Fibroblast of mammary gland (primary cell): ENCODE measurements at places on chromosomes 7 and 10.
A peak's percentile ranks its signal among the peaks of the same experiment; 100 is the strongest.

GRCh38 chr7:158933468-158934139, 77.2 kb downstream of the DYNC2I1 start:
- DNase-seq, result no peak

DNA sequence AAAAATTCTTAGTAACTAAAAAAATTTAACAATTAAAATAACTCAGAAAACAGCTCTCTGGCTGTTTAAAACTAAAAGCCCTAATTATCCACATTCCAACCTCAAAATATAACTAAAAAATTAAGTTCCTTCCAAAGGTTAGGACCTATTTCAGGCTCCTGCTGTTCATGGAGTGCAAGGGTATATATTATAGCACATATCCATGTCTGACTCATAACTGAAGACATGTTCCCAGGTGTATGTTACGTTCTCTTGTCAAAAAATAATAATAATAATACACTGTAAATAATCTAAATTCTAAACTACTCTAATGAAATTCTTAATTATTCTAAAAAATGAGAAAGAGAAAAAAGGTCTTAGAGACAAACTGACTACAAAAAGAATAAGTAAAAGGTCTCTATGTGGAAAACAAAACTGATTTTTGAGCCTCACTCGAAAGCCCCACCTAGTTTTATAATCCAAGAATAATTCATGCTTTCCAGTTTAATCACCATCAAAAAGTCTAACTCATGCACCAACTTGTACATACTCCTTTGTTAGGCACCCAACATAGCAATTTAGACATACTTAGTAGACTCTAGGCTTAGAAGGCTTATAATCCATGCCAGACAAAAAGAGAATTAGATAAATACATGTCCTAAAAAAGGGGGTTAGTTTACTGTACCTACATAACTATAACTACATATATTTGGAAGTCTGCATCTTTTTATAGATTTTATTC, 171.4 kb downstream of the KMT2E start:
- DNase-seq, result no peak

- DNase-seq, result no peak
Measured at GRCh38 chr7:14740606-14741005, 161.9 kb downstream of the DGKB start.

DNA sequence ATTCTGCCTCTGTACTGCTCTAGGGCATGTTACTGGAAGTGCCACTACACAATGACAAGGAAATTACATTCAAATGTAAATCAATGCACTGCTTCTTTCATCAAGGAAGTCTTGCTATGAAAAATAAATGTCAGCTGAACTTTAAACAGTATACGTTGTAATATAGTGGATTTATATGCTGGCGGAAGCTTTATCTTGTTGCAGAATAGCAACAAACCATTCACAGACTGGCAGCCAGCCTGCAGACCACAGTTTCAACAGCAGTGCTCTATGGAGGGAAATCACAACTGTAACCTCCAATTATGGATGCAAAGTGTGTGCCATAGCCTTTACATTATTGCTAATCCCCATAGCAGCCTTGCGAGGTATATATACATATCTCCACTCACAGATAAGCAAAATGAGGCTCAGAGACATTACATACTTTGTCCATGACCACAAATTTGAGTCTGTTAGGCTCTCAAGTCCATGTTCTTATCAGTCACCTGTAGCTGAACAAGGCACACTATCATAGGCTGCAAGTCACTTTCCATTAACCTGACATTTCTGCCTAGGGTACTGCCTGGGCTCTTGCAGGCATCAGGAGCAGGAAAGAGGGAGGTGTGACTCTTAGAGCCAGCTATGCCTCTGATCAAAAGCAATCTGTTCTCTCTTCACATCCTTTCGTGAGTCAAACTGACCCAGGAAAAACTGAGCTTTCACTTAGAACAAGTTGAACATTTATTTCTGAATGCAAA, 22.6 kb downstream of the COL28A1 start:
- DNase-seq, result no peak

DNA sequence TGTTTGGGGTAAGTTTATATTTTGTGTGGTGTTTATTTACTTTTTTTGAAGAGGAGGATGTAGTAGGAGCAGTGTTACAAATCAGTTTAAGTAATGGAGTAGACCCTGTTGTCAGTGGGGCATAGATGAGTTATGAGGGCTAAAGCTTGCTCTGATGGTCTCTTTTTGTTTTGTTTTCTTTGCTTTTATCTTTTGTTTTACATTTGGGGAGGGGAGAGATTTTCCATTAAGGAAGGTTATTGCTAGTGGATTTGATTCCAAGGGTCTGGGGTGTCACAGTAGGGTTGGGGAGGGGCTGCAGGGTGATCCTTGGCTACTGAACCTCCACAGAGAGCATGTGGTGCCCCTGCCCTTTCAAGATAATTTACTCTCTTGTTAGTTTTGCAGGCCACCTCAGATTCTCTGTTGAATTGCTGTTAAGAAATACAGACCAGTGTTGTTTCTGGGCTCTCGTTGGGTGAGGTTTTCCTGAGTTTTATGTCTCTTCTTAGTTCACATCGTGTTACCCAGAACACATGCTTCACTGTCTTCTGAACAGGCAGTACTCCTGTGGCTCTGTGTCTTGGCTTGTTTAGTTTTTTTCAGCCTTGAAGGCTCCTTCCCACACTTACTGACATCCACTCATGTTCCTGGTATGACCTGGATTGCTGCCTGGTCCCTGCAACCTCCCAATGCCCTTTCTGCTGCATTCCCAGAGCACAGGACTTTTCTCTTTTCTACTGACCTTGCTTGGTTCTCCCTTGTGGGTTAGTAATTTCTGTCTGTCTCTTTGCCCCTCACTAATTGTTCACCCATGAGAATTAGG, 4.2 kb downstream of the KIFBP start:
- peak; percentile 96 for DNase-seq

GRCh38 chr7:18948521-18948920, 168.9 kb downstream of the TWIST1 start:
- DNase-seq, result no peak

DNA sequence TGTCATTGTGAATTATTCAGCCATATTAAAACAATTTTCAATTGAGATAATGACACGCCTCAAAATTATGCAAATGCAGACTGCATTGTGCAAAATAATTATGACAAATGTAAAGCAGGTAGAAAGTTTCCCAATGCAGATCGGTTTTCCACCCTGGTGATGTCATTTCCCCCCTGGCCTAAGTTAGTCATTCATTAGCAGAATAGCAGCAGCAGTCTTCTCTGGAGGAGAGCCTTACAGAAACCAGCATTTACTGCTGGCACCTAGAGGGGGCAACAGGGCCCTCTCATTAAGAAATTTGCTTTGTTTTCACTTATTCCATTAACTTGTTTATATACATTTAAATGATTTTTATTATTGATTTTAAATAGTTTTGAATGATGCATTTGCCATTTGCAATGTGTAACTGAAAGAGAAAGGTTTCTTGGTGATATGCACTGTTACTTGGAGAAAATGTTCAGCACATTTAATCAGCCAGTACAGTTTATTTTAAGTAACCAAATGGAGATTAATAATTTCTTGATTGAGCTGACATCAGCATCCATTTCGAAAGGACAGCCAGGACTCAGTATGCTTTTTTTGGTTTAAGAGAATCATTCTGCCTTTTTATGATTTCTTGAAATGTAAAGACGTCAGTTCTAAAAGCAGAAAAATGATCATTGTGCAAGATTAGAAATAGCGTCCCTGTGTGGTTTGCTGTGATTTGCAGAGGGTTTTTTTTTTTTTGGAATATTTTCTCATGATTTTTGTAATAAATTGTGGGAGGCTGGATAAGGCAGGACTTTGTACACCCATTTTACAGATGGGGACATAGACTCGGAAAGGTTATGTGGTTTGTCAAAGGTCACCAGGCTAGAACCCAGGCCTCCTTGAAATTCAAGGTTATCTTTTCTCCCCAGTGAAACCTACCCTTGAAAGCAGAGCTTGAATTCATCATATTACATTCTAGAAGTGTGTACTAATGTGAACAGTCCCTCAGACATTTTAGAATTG, 3.5 kb downstream of the ARID5B start:
- DNase-seq, result peak; percentile 90

- DNase-seq, result no peak
Measured at GRCh38 chr7:51075681-51076580, 240.7 kb downstream of the COBL start.

DNA sequence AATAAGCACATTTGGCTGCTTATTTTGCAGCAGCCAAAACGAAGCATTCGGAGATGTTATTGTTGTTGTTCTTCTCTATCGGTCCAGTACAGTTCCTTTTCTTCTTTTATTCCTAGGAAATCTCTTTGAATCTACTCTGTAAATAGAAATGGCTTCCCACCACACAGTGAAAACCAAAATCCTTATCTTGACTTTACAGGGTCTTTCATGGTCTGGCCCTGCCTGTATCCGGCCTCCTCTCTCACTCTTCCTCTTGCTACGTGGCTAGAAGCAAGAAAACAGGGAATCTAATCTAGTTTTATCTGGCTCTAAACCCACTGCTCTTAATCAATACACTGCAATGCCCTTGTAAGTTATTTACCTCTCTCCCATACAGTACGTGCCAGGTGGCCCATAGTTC, 926.0 kb upstream of the C7orf33 start:
- no peak for DNase-seq

DNA sequence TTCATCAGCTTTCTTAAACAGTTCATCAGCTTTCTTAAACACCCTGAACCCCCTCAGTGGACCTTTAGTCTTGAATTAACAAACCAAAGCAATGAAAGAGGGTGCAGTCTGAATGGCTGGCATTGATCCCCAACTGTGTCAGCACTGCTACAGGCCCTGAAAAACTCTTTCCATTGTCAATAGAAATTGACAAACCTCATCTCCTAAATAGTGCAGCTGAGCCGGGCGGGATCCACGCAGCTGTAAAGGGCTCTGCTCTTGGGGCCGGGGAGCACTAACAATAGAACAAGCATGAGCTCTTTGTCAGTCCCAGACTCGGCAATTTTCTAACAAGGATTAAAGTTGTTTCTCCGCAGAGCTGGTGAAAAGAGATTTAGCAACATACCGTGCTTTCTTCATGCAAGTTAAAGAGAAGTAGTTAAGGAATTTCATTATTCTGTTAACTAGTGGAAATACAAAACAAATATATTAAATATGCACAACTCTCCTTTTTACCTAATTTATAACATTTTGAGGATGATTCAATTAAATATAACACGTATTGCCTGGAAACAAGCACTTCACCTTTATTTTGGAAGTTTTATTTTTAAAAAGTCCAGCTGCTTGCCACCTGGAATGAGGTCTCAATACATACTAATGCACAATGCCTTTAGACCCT, 24.7 kb upstream of the FEZF1 start:
- DNase-seq, result no peak

GRCh38 chr10:71083716-71083975, 128.7 kb upstream of the UNC5B start:
- no peak for DNase-seq

GRCh38 chr10:117137031-117137910, 799 bp downstream of the VAX1 start:
- no peak for DNase-seq

DNA sequence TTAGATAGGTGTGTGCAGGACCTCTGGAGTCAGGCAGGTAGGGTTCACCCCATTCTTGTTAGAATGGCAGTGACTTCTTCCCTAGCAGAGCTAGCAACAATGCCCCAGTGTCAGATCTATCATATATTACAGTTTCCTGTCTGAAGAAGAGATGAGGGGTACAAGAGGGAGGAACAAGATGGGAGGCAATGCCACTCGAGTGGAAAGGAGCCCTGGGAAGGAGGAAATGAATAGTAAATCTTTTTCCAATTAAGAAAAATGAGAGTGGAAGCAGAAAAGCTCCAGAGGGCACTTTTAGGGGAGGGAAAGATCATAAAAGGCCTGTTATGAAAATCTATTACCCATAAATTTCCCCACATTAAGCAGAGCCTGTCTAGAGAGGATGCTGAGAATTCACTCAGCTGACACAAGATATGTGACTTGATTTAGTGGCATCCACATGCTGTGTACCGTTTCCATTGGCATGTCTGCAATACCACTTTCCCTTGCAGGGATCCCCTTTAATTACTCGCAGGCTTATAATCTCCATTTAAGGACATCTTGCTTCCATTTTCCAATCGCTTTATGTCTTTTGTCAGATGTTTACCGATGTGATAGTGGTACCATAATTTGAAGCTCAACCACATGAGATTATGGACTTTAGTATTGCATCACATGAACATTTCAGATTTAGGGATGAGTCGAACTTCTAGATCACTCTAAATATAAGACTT, 70.0 kb upstream of the AGBL3 start:
- no peak for DNase-seq

DNA sequence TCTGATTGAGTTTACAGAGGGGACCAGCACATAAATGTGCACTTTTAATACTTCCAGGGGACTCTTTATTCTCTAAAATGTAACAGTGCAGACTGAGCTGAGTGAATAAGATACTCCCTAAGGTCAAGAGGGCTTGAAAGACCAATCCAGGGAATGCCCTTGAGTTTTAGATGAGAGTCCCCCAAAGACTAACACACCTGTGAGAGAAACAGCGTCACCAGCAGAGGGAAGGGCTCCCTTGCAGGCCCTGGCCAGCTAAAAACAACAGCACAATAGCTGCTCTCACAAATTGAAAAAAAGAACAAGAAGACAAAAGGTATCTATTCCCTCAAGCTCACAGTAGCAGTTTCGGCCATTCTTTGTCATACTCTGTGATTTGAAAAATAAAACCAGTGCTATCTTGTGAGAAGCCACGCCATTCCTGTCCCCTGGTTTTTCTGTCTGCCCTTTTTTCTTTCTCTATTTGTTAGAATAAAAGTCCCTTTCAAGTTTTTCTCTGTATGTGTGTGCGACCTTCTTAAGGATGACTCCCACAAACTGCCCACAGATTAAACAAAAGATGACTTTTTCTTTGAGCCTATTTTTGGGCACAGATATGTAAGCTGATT, 230.4 kb upstream of the BMPER start:
- no peak for DNase-seq

DNA sequence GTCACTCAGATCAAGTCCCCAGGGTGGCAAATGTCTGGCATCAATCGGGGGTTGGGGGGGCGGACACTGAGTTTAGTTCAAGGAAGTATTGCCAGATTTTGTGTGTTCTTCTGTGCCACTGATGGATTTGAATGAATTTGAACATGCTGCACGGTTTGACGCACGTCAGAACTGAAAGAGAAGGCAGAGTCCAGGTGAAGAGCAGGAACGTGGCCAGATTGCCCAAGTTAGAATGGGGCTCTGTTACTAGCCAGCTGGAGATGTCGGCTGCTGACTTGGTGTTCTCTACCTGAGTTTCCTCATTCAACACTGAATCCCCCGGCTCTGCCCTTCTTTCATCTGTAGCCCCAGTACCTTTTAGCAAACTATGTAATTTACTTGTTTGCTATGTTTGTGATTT, 180.2 kb downstream of the PRKCQ start:
- no peak for DNase-seq

- no peak for DNase-seq
Measured at GRCh38 chr7:26897928-26898327, 33.5 kb upstream of the SKAP2 start.
